ENCODE measurements at places on chromosomes 2 and 18.

DNA sequence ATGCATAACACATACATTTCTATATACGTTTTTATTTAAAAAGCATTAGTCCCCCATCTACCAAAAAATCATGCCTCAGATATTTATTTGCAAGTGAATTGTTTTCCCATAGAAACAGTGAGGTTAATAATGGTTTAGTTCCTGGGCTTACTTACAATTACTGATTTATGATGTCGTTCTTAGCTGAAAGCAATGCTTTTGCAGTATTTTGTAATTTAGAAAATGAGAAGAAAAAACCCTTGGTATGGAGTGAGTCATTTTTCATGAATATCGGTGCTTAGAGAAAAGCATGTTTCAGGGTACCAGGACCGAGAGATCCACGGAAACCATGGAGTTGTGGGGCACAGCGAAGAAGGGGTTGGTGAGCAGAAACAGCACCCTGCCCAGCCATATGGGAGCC lies 12.0 kb upstream of the CDK15 start:
- no peak for DNase-seq

DNA sequence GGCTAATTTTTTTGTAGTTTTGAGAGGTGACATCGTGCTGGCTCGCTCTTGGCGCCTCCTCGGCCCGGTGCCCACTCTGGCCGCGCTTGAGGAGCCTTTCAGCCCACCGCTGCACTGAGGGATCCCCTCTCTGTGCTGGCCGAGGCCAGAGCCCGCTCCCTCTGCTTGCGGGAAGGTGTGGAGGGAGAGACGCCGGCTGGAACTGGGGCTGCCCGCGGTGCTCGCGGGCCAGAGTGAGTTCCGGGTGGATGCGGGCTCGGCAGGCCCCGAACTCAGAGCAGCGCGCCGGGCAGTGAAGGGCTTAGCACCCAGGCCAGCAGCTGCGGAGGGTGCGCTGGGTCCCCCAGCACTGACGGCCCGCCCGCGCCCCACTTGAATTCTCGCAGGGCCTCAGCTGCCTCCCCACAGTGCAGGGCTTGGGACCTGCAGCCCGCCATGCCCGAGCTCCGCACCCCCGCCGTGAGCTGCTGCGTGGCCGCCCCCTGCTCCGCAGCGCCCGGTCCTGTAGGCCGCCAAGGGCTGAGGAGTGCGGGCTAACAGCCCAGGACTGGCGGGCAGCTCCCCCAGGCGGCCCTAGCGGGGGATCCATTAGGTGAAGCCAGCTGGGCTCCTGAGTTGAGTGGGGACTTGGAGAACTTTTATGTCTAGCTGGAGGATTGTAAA lies 113.2 kb upstream of the ZSWIM2 start:
- no peak for DNase-seq

- no peak for DNase-seq
Observed at GRCh38 chr2:132415915-132416722, 486 bp upstream of the GPR39 start.

GRCh38 chr2:55163274-55163721 lies 68.8 kb downstream of the CLHC1 start:
- DNase-seq: no peak

GRCh38 chr2:24107-24506 lies 22.2 kb downstream of the FAM110C start:
- DNase-seq: no peak
